ENCODE measurements at places on chromosomes 2 and 18. TPM values are rescaled to one million over a fixed set of nuclear protein-coding genes. Genes with fewer than 3 reads are reported as not detected.

DNA sequence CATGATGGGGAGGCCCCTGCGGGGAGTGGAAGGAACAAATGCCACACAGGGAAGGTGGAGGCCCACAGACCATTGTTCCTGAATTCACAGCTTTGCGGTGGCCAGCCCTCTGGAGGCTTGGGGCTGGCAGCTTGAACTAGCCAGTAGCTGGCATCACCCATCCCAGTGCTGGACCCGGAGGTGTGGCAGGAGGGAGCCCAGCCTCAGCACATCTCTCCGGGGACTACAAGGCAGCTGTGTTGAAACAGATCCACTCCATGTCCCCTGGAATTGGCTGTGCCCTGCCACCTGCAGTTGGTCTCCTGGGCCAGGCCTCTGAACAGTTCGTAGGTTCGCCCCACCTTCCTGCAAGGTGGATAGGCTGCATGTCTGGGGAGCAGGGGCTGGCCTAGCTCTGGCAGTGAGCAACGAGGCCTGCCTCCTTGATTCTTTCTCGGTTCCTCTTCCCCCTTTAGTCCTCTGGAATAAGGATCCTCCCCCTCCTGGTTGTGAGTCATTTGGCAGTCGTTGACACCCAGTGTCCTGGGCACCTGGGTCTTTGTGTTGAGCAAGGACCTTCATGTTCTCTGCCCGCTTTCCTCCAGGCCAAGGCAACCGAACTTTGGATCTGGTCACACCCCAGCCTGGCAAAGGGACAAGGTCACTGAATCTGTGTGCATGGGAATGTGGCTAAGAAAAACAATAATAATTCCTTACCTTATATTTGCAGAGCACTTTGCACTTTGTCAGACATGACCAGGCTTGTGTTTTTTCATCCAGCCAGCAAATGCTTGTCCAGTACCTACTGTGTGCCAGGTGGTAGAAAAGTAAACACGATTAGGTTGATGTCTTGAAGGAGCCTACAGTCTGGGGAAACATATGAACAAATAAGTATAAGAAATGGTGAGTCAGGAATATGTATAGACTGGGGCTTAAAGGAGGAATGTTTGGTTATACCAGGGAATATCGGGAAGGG lies 55.0 kb upstream of the MCFD2 start:
- H3K27me3 ChIP-seq: no peaks in the 10 kb centered on the region
- peaks cover 29% of the 10 kb centered on the region for H3K36me3 ChIP-seq
- no peak for DNase-seq
- H3K4me1 ChIP-seq: peaks cover 5% of the 10 kb centered on the region
- H3K27ac ChIP-seq: no peak overlapping the region

DNA sequence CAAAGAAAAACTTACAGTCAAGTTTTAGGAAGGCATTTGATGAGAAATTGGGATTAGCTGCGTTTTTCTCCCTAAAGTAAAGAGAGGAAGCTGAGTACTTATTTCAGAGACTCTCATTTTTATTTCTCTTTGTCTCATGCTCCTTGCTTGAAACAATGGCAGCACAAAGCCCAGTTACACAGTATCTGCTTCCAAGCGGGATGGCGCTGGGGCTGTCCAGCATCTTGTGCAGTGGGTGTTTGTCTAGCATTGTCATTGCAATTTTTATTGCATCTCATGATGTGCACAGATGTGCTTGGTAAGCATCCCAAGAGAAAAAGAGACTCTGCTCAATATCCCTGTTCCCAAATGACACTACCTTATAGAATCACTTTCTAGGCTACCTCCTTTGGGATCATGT lies 102.8 kb upstream of the ZNF521 start:
- H3K4me1 ChIP-seq: no peaks in the 10 kb centered on the region
- H3K27ac ChIP-seq: no peak overlapping the region
- no peak for DNase-seq
- no peaks in the 10 kb centered on the region for H3K27me3 ChIP-seq
- no peaks in the 10 kb centered on the region for H3K36me3 ChIP-seq
- no peak overlapping the region for H3K4me3 ChIP-seq

- peaks cover 64% of the 10 kb centered on the region for H3K36me3 ChIP-seq
- H3K27ac ChIP-seq: peak overlapping the region; percentile 22
- no peak overlapping the region for H3K4me3 ChIP-seq
Observed at GRCh38 chr2:135164431-135164830, 112.3 kb downstream of the RAB3GAP1 start.

Gene STPG4
- not detected for total RNA-seq

DNA sequence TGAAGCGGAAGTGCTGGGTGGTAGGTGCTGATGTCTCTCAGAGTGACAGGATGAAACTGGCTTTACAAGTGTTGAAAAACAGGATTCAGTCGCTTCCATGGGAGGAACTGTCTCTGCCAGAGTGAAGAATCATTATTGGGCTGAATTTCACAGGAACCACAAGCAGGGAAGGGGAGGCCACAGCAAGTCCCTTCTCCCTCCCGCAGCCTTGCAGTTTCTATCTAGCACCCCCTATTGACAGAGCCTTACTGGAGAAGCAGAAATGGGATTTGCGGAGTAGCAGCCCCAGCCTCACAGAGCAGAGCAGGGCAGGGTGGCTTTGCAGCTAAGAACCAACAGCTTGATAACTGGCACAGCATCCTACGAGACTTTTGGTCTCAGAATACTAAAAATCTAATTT lies 33.3 kb upstream of the RMP24 start:
- H3K36me3 ChIP-seq: no peaks in the 10 kb centered on the region
- no peak overlapping the region for H3K4me3 ChIP-seq
- no peaks in the 10 kb centered on the region for H3K4me1 ChIP-seq
- DNase-seq: no peak

DNA sequence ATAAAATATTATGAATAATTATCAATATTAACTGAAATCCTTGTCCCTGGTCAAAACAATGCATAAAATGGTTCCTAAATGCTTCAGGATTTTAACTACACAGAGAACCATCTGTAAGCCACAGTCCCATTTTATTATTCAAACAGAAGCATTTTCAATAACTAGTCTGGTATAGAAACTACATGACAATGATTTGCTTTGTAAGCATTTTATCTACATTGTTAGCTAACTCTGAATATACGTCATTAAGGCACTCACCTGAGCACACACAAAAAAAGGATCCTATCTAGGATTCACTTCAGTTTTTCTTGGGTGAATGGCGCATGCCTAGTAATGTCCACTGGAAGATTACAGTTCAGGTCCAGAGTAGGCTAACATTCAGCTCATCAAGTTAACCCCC lies 22.8 kb downstream of the EPB41L3 start:
- no peaks in the 10 kb centered on the region for H3K4me1 ChIP-seq
- H3K4me3 ChIP-seq: no peak overlapping the region
- no peaks in the 10 kb centered on the region for H3K27me3 ChIP-seq
- DNase-seq: no peak

Gene INHA
- total RNA-seq: not detected

DNA sequence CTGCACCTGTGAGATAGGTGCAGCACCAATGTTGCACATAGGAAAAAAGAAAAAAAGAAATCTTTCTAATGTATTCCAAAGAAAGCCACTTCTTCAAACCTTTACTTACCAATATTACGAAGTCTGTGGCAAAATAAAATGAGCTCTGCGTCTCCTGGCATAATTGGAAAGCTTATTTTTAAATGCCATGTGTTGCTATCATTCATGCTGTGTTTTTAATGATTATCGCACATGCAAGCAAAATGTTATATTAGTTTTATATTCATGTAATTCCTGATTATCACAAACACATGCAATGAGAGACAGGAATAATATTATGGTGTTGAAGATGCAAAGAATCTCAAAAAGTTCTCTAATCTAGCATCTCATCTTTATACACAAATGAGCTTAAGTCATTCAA lies 47.0 kb upstream of the PARD3B start:
- no peaks in the 10 kb centered on the region for H3K36me3 ChIP-seq
- DNase-seq: no peak
- no peaks in the 10 kb centered on the region for H3K4me1 ChIP-seq
- no peak overlapping the region for H3K4me3 ChIP-seq
- H3K27ac ChIP-seq: no peak overlapping the region

DNA sequence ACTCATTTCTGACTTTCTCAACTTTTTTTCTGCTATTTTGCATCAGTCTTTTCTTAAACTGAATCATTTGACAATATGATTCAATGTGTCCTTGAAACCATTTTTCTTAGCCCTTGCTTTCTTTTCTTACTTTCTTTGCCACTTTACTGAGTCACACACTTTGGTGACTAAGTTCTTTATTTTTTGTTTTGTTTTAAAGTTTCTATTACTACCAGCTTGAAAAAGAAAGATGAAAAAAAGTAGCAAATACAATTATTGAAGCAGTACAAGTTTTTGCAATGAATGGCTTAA lies 116.5 kb downstream of the DOCK10 start:
- H3K4me1 ChIP-seq: peaks cover 82% of the 10 kb centered on the region
- H3K27me3 ChIP-seq: no peaks in the 10 kb centered on the region
- no peak for DNase-seq
- peak overlapping the region; percentile 99 for H3K27ac ChIP-seq
- peak overlapping the region; percentile 70 for H3K4me3 ChIP-seq

GRCh38 chr2:42974169-42974720 lies 181.9 kb upstream of the HAAO start:
- H3K27me3 ChIP-seq: peaks cover 10% of the 10 kb centered on the region
- no peak for DNase-seq
- no peak overlapping the region for H3K4me3 ChIP-seq
- no peaks in the 10 kb centered on the region for H3K36me3 ChIP-seq
- H3K4me1 ChIP-seq: peaks cover 3% of the 10 kb centered on the region
- no peak overlapping the region for H3K27ac ChIP-seq

Gene MATN3
- total RNA-seq: not detected

Gene MTX2
- 26.2 TPM for total RNA-seq

Gene CCDC74A
- 3.3 TPM for total RNA-seq

Gene PTPN4
- total RNA-seq: 22.1 TPM

Gene PAIP2B
- 0.84 TPM for total RNA-seq

DNA sequence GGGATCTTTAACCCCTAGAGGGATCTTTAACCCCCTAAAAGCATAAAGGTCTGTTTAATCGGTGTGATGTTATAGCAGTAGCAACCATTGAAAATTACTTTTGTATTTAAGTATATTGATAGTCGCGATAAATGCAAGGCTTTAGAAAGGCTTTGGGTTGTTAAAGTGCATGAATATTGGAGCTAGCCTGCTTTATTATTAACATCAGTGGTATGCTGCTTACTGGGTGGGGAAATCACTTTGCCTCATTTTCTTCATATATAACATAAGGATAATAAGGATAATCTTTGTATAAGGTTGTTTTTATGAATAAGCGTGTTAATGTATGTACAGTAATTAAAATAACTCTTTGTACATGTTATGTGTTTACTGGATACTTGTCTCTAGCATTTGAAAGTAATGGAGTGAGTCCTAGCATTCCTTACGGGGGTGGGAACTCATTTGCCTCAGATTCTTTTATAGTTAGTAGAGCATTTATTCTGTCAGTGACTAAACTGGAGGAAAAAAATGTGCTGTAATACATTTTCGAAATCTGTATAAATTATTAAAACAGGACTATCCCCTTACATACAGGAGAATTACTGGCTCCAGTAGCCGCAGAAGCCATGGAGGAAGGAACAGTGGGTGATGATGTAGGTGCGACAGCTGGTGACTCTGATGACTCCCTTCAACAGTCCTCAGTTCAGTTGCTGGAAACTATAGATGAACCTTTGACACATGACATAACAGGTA lies 122.2 kb downstream of the BIRC6 start:
- no peaks in the 10 kb centered on the region for H3K27me3 ChIP-seq
- peaks cover 61% of the 10 kb centered on the region for H3K36me3 ChIP-seq
- H3K27ac ChIP-seq: no peak overlapping the region
- DNase-seq: no peak
- peaks cover 4% of the 10 kb centered on the region for H3K4me1 ChIP-seq
- no peak overlapping the region for H3K4me3 ChIP-seq

DNA sequence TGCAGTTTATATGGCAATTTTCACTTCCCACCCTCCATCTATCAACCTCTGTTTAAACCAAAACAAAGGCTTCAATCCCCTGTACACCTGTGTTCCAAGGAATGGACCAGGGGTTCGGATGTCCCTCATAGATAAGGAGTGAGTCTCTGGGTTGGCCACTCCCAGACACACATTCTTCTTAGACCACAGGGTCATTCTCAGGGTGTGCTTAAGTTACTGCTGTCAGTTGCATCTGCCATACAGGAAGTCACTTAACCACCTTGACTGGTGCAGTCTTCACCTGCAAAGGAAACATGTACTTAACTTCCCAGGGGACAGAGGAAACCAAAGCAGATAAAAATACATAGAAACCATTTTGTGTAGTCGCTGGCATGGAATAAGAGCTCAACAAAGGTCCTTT lies 151.0 kb upstream of the NDUFV2 start:
- H3K4me1 ChIP-seq: no peaks in the 10 kb centered on the region
- no peak overlapping the region for H3K4me3 ChIP-seq
- H3K36me3 ChIP-seq: no peaks in the 10 kb centered on the region
- no peak for DNase-seq

- no peak overlapping the region for H3K4me3 ChIP-seq
- no peaks in the 10 kb centered on the region for H3K36me3 ChIP-seq
- H3K27ac ChIP-seq: no peak overlapping the region
- no peaks in the 10 kb centered on the region for H3K4me1 ChIP-seq
- H3K27me3 ChIP-seq: no peaks in the 10 kb centered on the region
Observed at GRCh38 chr18:31156821-31157763, 5.6 kb downstream of the DSC1 start.

GRCh38 chr2:56681659-56682396 lies 498.0 kb downstream of the CCDC85A start:
- H3K27ac ChIP-seq: no peak overlapping the region
- no peaks in the 10 kb centered on the region for H3K4me1 ChIP-seq
- H3K27me3 ChIP-seq: no peaks in the 10 kb centered on the region
- no peaks in the 10 kb centered on the region for H3K36me3 ChIP-seq
- H3K4me3 ChIP-seq: no peak overlapping the region
- DNase-seq: no peak

- peak overlapping the region; percentile 17 for H3K27ac ChIP-seq
- no peak for DNase-seq
- H3K36me3 ChIP-seq: peaks cover 23% of the 10 kb centered on the region
- H3K27me3 ChIP-seq: no peaks in the 10 kb centered on the region
- H3K4me1 ChIP-seq: peaks cover 37% of the 10 kb centered on the region
Observed at GRCh38 chr2:98702127-98702802, 28.7 kb downstream of the MGAT4A start.

DNA sequence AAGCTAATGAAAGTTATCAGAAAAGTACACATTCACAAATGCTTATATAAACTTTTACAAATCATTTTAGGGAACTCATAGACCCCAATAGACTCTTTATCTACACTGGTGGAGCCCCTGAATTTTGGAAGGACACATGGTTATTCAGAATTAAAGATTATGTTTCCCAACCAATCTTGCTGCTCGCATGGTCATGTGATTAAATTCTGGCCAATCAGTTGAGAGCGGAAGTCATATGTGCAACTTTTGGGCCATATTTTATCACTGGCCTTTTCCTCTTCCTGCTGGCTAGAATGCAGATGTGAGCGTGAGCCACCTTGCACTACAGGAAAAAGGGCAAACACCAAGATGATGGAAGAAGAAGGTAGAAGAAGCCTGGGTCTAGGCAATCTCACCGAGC lies 19.8 kb downstream of the THOC1 start:
- peaks cover 72% of the 10 kb centered on the region for H3K36me3 ChIP-seq
- H3K27me3 ChIP-seq: no peaks in the 10 kb centered on the region
- no peak overlapping the region for H3K4me3 ChIP-seq

GRCh38 chr2:133790711-133791110 lies 222.4 kb upstream of the NCKAP5 start:
- DNase-seq: no peak
- no peaks in the 10 kb centered on the region for H3K36me3 ChIP-seq
- H3K27me3 ChIP-seq: no peaks in the 10 kb centered on the region
- no peak overlapping the region for H3K4me3 ChIP-seq
- H3K27ac ChIP-seq: no peak overlapping the region

Gene NXPH2
- total RNA-seq: not detected

- H3K4me1 ChIP-seq: peaks cover 63% of the 10 kb centered on the region
- H3K27ac ChIP-seq: peak overlapping the region; percentile 97
- no peaks in the 10 kb centered on the region for H3K27me3 ChIP-seq
- peak; percentile 69 for DNase-seq
Observed at GRCh38 chr2:98771721-98772524, 41.0 kb upstream of the MGAT4A start.

Gene ANKRD62
- not detected for total RNA-seq

Data from activated T-helper 2 cell treated with anti-CD3 and anti-CD28 coated beads, Interferon-gamma antibody, Interleukin-2, Interleukin-4, amounts not matched to agents 10 μg/mL and 5 μg/mL and 100 μg/mL, durations not matched to agents 14 hours and 24 hours and 36 hours (primary cell).